ENCODE measurements at places on chromosomes 12 and 14.

- peak; percentile 1 for DNase-seq
Observed at GRCh38 chr14:29454026-29454693, 473.5 kb downstream of the PRKD1 start.

GRCh38 chr12:107088912-107089311, 4.4 kb downstream of the CRY1 start:
- no peak for DNase-seq

DNA sequence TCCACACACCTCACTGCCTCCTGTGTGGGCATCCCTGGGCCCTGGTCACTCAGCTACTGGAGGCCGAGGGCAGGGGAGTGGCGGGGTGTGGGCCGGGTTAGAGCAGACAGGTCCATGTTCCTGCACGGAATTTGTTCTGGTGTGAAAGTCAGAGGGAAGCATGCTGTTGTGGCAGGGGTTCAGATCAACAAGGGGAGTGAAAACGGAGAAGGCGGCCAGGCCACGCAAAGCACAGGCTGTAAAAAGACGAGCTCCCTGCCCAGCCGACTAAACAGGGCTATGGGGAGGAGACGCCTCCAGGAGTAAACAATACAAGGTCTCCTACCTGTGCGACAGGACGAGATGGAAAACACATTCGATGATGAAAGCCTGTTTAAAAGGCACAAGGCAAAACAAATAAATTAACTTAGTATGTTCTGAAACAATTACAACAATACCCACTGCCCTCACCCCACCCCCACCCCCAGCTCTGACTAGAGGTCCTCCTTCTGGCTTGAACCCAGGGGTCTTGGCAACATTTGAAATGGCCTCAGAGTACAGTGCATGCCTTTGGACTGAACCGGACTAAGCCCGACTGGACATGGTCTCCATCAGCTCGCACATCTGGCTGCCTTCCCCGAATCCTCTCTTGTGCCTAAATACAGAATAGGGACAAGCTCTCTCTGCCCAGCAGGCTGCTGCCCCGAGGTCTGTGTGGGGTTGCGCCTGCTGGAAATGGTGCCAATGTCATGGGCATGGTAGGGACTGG, 274.9 kb upstream of the DIO3 start:
- DNase-seq = no peak

DNA sequence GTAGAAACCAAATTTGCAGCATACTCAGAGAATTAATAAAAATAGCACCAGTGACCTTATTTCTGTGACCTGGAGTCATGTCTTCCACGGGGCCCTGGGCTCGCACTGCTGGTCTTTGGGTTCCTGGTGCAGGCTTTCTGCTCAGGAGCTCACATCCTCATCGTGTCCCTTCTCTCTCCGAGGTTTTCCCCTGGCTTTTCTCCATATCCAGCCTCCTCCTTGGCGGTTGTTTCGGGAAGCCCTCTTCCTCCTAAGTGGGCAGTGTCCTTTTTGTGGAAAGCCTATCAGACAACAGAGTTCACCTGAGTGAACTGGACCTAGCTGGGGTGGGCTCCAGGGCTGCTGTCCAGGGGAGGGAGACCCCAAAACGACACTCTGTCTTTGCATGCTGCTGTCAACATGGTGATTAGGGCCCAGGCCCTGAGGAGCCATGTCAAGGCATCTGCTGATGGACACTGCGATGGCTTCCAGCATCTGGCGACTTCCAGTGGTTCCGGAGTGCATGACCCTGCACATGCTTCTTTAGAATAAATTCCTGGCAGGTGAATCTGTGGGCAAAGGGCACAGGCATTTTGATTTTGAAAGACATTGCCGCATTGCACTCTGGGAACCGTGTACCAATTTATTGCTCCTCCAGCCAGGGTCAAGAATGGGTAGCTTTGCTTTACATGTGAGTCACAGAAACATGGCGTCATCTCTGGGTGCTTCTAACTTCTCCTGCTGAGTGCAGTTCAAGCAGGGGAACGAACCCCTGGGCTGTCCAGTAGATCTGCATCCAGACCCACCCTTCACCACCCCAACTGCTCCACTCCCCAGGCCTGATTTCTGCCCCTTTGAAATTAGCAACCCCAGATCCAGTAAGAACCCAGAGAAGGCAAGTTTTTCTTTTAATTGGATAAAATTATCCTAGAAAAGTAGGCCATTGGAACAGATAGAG, 136.8 kb downstream of the ADGRD1 start:
- DNase-seq = no peak

- DNase-seq = no peak
Observed at GRCh38 chr12:19287302-19287701, 152.0 kb upstream of the AEBP2 start.

DNA sequence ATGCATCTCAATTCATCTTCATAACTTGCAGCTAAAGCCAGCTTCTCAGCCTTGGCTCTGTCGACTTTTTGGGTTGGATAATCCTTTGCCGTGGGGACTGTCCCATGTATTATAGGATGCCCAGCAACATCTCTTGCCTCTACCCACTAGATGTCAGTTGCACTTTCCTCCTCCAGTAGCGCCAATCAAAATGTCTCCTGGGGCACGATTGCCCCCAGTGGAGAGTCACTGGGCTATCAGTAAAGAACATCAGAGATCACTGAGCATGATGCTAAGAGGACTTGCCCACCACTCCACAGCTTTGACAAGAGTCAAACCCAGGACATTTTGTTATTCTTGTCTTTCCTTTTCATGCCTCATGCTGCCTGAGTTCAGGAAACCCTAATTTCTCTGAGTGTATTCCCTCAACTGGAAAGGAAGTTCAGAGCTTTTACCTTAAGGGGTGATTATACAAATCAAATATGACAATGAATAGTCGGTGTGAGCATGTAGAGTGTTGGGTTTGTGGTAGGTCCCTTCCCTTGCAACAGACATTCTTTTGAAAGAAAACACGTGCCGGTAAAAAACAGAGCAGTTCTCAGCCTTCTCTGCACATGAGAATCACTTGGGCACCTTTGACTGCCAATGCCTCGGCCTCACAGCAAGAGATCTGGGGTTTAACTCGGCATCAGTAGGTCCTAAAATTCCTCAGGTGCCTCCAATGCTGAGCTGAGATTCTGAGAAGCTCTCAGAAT, 980.6 kb downstream of the VRK1 start:
- DNase-seq = no peak

DNA sequence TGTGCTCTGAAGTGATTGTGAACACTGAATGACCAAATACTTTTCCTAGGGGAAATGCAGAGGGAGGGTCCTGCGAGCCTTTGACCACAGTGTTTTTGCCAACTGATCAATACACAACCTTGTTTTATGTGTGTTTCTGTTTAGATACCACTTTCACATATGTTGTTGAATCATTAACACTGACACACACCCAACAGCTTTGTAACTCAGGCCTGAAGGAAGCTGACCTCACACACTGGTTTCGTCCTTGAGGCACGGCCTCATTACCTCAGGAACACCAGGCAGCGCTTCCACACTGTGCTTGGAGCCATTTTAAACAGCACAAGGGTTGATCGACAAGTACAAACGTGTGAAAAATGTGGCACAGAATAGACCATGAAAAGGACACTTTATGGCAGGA, 60.0 kb downstream of the PPFIBP1 start:
- DNase-seq = no peak

DNA sequence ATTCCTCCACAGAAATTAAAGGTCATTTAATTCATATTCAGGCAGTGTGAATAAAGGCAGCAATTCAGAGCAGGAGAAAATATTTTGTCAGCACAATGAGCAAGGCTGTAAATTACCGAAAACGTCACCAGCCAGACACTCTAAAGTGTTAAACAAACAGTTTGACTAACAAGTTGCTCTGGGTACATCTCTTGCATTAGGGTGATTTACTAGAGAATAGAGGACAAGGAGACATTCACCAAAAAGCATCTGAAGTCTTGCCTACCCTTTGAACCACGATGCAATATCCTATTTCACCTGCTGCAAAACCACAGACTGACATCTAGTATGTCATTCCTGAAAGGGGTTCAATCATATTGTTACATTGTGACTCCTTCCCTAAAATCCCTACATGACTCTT, 27.1 kb upstream of the GPHB5 start:
- no peak for DNase-seq

DNA sequence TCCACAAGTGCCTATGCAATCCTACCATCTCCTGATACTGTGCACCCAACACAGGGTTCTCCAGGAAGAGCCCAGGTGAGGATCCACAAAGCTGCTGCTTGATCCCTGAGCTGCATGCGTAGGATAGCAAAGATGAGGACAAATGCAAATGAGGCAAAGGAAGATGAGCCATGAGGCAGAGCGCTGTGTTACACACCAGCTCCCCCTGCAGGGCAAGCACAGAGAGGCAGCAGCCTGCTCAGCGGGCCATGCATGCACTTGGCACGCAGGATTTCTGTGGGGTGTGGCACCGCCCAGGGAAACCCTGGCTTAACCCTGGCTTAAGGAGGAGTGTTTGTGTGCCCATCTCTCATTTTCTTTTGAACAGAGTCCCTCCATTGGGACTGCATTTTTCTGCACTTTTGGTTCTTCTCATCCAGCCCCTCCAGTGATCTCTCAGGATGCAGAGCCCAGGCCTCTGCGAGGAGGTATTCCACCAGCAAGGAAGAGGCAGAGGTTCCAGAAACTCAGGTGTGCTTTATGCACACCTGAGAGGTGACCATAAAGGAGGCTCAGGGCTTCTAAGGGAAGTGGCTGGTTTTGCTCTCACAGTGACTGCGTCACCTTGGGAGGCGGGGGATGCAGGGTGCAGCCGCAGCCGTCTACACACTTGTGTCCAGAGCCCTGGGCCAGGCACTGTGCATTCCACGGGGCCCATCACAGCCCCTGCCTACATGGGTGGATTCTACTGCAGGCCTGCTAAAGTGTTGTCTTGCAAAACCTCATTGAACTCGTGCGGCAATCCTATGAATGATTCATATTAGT, 973.3 kb upstream of the TMEM132C start:
- peak; percentile 20 for DNase-seq

DNA sequence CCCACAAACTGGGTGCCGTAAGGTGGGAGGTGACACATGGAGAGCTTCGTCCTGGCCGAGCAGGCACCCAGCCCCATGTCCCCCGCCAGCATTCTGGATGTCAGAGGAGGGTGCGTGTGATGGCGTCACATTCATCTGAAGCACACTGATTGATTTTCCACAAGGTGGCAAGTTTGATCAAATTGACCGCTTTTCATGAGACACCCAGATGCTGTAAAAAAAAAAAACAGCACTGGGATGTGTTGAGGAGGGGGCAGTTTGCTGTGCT, 24.2 kb downstream of the SLC25A29 start:
- no peak for DNase-seq

- no peak for DNase-seq
Observed at GRCh38 chr12:58801986-58802385, 118.3 kb downstream of the LRIG3 start.

- DNase-seq = no peak
Observed at GRCh38 chr12:88145567-88146505, 3.7 kb downstream of the TMTC3 start.

DNA sequence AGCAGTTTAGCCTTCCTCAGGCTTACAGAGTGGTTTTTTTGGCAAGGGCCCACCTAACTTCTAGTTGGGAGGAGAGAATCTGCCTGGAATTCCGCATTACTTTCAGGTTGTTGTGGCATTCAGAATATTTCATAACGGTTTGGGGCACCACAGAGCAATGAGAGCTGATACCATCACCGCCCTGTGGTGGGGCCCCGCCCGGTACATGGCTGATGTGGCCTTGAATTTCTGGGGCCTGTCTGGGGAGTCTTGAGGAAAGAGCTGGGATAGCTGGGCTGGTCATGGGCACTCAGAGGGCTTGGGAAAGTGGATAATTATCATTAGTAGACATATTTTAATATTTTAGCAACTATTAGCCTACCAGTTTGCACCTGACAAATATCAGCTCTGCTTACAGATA, 4.2 kb downstream of the TESPA1 start:
- no peak for DNase-seq

GRCh38 chr12:115824936-115825602, 452.4 kb downstream of the MED13L start:
- no peak for DNase-seq
